Spinal cord (tissue), 10 donors: ENCODE measurements at places on chromosomes 3 and 15. TPM values are rescaled to one million over a fixed set of nuclear protein-coding genes. Genes with fewer than 3 reads are reported as not detected.

The AADAC gene
- not detected for polyA plus RNA-seq

The KCNMB3 gene
- 4.0 TPM for polyA plus RNA-seq

The C2CD4B gene
- 2.0 TPM for polyA plus RNA-seq

The FAM107A gene
- 35.6 TPM for polyA plus RNA-seq

The NOX5 gene
- polyA plus RNA-seq = 0.22 TPM

The C3orf49 gene
- polyA plus RNA-seq = 2.0 TPM

The EPHA6 gene
- 5.3 TPM for polyA plus RNA-seq

The SCAPER gene
- 47.2 TPM for polyA plus RNA-seq

The ABHD14A gene
- 66.6 TPM for polyA plus RNA-seq

The LRRIQ4 gene
- 0.26 TPM for polyA plus RNA-seq

The FGF12 gene
- 94.5 TPM for polyA plus RNA-seq

The NRG4 gene
- 7.3 TPM for polyA plus RNA-seq

The GRK7 gene
- not detected for polyA plus RNA-seq

The LRRC31 gene
- polyA plus RNA-seq = 0.69 TPM

The ZNF860 gene
- polyA plus RNA-seq = 1.9 TPM

The MINDY2 gene
- 15.8 TPM for polyA plus RNA-seq

The CLRN1 gene
- 0.24 TPM for polyA plus RNA-seq

The EPHB3 gene
- 35.2 TPM for polyA plus RNA-seq

The FANCD2OS gene
- not detected for polyA plus RNA-seq

The KCNAB1 gene
- polyA plus RNA-seq = 20.3 TPM
